Mesenteric fat pad (tissue), 1 donor: ENCODE measurements at places on chromosomes 5 and 9.

DNA sequence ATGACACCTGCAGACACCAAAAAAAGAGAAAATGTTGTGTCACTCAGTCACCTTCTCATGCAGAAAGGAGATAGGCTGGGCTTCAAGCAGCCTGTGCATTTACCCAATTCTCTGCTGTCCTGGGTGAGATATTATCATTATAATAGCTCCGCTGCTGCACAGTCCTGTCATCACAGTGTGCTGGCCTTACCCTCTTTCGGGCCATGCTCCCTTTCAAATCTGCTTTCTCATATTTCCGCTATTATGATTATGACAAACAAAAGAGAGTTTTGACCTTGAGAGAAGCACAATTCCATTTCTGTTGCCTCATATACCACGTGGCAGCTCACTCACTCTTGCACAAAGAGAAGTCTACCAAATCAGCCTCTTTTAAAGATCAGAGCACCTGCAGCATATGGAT lies 1350.1 kb upstream of the ACO1 start:
- no peak for DNase-seq

- no peak for DNase-seq
Observed at GRCh38 chr5:58703925-58704555, 121.2 kb downstream of the RAB3C start.

DNA sequence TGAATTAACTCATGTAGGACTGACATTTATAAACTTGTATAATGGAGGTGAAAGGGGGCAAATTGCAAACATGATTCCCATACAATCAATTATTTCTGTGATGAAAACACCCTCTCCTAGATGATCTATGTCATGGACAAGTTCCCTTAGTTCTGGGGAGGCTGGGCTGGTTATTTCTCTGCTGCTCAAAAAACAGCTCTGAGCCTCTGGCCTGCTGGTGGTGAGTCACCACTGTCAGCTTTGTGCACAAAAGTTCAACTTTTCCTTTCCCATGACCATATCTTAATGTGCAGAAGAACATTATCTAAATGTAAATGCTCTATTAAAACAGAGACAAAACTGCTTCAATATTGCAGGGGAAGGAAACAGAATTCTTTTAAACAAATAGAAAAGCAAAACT lies 85.0 kb downstream of the HMHB1 start:
- DNase-seq, result no peak

GRCh38 chr5:55437452-55437851 lies 97.3 kb downstream of the PLPP1 start:
- DNase-seq, result no peak

DNA sequence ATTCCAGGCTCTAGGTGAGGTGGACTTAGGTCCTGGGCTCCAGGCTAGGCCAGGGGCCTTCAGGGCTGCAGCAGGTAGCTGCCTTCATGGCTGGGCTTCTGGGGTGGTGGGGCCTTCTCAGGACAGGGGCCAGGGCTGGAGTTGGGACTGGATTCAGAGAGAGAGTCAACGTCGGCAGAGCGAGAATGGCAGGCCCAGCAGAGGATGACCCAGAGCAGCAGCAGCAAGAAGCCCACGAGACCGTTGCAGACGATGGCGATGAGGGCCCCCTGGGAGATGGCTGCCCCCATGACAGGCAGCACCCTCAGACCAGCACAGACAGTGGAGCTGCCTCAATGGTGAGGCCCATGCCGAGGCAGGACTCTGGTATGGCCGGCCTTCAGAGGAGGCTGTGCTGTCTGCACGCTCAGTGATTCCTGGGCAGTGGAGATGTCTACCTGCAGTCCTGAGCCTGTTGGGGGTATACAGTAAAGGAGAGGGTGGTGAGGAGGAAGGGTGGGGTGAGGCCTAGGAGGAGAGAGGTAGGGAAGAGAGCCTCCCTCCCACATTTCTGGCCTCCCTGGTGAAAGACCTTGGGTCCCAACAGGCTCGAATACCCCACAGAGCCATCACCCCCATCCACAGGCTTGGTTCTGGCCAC lies 1.3 kb downstream of the ENHO start:
- DNase-seq, result peak; percentile 80
